Sigmoid colon (tissue), 7 donors: ENCODE measurements at places on chromosomes 1 and 21. TPM values are rescaled to one million over a fixed set of nuclear protein-coding genes. Genes with fewer than 3 reads are reported as not detected.

- DNase-seq, result no peak
Observed at GRCh38 chr1:8782955-8783354, 34.5 kb downstream of the RERE start.

DNA sequence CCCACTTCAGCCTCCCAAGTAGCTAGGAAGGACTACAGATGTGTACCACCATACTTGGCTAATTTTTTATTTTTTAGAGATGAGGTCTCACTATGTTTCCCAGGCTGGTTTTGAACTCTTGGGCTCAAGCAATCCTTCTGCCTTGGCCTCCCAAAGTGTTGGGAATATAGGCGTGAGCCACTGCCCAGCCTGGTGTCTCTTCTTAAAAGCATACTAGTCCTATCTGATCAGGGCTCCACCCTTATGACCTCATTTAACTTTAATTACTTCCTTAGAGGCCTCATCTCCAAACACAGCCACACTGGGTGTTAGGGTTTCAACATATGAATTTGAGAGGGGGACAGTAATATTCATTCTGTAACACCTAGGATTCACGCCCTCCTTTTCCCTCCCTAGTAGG lies 130.9 kb downstream of the GLIS1 start:
- peak; percentile 21 for DNase-seq

DNA sequence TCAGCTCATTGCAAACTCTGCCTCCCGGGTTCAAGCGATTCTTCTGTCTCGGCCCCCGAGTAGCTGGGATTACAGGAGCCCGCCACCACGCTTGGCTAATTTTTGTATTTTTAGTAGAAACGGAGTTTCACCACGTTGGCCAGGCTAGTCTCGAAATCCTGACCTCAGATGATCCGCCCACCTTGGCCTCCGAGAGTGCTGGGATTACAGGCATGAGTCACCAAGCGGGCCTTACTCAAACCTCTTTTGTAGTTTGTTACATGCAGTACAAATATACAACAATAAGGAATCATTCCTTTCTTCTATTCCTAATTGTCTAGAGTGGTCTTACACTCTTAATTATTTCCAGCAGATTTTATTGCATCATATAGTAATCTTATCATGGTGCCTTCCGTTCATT lies 16.6 kb downstream of the SPATA17 start:
- DNase-seq, result no peak

DNA sequence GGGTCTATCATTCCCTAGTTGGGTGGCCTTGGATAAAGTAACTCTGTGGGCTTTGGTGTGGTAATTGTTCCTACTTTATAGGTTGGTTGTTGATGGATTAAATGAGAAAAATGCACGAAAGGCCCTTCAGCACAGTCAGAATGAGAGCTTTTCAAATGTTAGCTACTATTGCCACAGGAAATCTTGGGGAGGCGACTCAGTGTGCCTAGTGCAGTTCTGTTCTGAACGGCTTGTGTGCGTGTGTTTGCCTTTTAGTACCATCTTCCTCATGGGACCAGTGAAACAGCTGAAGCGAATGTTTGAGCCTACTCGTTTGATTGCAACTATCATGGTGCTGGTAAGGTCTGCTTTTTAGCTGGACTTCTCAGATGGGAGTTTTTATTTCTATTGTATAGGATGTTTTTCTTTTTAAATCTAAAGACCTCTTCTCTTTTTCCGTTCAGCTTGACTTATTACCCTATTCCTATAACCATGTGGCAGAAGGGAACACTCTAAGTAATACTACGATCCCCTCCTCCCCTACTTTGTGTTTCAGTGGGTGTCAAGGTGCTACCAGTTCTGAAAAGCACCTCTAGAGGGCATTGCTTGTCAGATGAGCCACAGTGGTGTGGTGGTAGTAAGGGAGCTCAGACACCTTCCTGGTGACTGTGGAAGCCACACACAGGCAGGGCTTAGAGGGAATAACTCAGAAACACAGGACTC lies 9.2 kb downstream of the SFT2D2 start:
- DNase-seq, result no peak

DNA sequence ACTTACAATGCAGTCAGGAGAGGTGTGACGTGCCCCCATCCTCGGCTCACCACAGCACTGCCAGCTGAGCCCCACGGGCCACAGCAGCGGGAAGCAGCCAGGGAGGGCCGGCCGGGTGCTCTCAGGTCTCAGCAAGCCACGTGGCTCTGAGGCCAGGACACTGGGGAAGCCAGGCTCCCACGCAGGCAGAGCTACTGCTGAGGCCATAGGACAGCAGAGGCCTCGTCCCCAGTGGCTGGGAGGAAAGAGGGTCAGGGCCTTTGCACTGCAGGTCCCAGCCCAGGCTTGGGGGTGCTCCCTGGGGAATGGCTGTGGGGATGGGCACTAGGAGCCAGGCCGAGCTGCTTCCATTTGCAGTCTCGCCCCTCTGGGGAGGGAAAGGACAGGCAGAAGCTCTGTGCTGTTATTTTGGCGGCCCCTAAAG lies 5.8 kb downstream of the LRRC47 start:
- DNase-seq, result no peak

DNA sequence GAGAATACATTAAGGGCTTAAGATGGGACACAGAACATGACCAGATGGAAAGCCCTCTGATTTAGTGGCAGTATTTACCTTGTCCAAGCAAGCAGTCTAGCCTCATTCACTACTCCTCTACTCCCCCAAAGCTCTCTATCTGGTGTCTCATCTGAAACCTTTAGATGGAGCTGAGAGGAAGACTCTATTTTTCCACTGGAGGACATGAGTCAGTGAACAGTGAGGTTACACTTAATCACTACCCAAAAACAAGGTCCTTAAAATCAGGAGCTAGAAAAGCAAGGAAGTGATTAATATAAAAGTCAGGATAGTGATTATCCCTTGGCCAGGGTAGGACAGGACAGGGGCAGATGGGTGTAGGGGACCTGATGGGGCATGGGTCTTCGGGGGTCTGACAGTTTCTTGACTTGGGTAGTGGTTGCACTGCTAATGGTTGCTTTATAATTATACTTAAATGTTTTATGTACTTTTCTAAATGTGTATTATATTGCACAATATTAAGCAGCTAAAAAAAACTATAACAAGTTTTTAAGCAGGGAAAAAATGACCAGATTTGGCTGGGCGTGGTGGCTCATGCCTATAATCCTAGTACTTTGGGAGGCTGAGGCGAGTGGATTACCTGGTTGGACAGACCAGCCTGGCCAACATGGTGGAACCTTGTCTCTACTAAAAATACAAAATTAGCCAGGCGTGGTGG lies 3.0 kb downstream of the PTPN22 start:
- DNase-seq, result no peak

Gene ATP6V0B
- total RNA-seq, result 112 TPM
